ENCODE measurements at places on chromosomes 3 and 15. TPM values are rescaled to one million over a fixed set of nuclear protein-coding genes. Genes with fewer than 3 reads are reported as not detected.

Gene ADAMTS17
- not detected for total RNA-seq

Gene CFAP100
- not detected for total RNA-seq

Gene CHRM5
- total RNA-seq: not detected

Gene GRK7
- total RNA-seq: under 0.01 TPM

Gene CHAC1
- 63.6 TPM for total RNA-seq

Data from epithelial cell of alveolus of lung (primary cell).